ENCODE measurements at places on chromosomes 1 and 21.

GRCh38 chr1:205594846-205595245 is 37.0 kb downstream of the ELK4 start:
- no peak for DNase-seq

- no peak for DNase-seq
Measured at GRCh38 chr1:205598841-205599668, 32.8 kb downstream of the ELK4 start.

- DNase-seq = no peak
Measured at GRCh38 chr1:19087737-19088594, 122.1 kb downstream of the UBR4 start.

- DNase-seq = no peak
Measured at GRCh38 chr1:238660849-238661248, 725.5 kb upstream of the CHRM3 start.

DNA sequence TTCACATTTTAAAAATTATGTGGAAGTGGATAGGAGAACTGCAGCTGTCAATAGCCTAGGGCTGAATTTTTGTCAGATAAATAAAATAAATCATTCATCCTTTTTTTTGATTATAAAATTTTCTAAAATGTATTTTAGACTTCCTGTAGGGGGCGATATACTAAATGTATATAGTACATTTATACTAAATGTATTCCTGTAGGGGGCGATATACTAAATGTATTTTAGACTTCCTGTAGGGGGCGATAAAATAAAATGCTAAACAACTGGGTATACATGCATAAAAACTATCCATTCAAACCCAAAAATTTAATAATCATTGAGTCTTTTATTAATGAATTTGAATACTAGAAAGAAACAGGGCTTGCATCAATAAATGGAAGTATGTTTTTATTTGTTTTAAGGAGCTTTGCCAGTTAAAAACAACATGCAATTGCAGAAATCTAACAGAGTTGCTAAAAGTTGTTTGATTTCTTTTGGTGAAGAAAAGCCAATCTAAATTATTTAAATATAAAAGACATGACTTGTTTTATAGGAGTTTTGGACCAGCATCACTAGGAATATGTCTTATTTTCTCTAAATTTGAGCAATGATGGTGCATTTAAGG is 31.4 kb downstream of the CLCA1 start:
- no peak for DNase-seq

GRCh38 chr1:145983960-145984830 is 12.2 kb downstream of the TXNIP start:
- no peak for DNase-seq

DNA sequence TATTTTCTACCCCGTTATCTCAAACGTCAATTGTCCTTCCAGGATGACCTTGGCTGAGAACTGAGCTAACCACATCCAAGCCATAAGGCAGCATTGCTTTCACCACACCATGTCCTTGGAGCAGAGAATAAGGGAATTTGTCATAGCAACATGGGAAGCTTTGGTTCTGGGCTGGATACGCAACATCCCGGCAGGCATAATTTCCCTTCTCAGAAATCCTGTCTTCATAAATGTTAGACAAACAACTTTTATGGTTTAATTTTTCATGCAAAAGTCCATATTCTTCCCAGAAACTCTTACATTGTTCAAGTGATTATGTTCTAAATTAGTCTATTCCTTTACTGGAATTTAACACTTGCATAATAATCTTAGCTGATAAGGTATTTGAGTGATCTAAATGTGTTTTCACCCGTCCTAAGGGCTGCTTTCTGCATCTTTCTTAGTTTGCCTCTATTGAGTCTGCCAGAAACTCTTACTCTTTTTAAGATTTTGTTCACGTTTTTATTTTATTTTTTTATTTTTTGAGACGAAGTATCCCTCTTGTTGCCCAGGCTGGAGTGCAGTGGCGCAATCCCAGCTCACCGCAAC is 51.8 kb downstream of the KCNJ15 start:
- no peak for DNase-seq

DNA sequence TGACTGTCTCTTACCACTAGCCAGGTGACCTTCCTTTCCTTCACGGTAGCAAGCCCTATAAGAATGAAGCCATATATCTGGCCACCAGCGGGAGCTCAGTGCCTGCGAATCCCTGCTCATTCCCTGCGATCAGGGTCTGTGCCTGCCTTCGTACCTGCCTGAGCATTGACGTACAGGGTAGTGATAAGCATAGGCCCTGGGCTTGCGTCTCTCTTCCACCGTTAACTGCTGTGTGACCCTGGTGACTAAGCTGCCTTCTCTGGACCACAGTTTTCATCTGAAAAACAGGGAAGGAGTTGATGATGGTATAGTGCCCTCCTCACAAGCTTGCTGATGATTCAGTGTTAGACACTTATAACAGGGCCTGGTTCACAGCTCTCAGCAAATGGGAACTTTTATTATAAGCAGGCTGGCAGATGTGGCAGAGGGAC is 4.1 kb downstream of the ZC3H12A start:
- DNase-seq = no peak

DNA sequence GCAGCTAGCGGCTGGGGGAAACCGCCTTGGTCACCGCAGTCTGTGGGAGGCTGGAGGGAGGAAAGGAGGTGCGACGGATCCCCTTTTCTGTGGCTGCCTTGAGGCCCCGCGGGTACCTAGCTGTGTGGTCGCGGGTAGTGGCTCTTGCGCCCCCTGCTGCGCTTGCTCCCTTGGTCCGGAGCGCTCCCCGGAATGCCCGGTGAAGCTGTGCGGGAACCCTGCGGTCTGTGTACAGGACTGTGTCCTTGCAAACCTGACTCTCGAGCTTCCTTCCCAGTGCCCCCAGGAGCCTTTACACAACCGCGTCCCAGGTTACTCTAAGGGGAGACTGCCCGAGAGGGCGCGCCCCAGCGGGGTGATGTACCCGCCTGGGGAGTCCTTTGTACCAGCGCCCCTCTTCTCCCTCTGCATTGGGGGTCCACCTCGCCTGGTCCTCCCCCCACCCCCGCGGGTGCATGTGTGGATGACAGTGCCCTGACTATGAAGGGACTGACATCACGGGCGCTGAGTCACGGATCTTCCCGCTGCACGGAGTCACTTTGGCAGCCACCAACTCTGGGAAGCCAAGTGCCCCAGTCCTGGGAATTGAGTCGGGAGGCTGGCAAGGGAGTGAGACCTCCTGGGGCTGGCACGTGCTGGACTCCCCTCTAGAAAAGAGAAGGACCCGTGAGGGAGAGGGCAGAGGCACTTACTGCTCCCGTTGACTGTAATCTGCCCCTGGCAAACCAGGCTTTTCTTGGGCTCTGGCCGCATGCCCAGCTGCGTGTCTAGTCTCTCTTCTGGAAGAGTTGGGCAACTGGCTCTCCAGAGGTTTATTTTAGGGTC is 816 bp downstream of the IL6R start:
- DNase-seq = peak; percentile 80

DNA sequence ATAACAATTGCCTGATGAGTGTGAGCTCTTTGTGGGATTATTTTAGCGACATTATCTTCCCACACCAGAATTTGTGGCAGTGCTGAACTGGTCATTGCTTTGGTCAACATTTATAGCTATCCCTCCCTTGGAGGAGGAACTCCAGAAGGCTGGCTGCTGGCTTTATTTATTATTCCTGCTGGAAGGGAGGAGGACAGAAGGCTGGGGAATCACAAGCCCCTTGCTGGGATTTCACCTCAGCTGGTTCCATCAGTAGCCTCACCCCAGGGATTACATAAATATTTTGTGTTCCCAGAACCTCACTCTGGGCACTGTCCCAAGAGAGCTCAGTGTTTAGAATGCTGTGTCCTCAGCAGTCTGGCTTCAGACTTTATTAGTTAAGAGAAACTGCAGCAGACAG is 102.8 kb upstream of the C1orf21 start:
- DNase-seq = peak; percentile 4
